Skeletal muscle cell (primary cell): ENCODE measurements at places on chromosomes 12 and 14.

DNA sequence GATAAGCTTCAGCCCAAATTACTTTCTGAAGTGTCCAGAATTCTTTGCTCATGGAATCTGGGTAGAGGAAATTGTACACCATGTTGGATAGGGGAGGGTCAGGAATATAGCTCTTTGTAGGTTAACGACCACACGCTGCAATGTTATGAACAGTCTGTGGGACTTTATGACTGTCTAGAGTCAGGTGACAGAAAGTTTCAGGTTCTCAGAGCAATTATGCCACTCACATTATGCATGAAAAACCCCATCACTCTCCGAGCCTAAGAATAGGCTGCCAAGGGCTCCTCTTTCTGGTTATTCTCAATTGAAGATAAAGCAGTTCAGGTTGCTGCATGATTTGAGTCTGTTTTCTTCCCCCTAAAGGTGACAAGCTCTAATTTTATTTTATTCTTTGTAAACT lies 430.9 kb downstream of the ATP23 start:
- no peak for DNase-seq

GRCh38 chr12:93010461-93010860 lies 81.4 kb upstream of the EEA1 start:
- DNase-seq: no peak

GRCh38 chr12:33439587-33440011 lies at the start of gene SYT10:
TSS of gene SYT10 (minus strand) at chr12:33439819. CDS start at chr12:33439522, 297 bp downstream.
- no peak for DNase-seq

GRCh38 chr14:33406766-33407165 lies 468.1 kb downstream of the NPAS3 start:
- no peak for DNase-seq

- no peak for DNase-seq
These were observed at the start of gene PIANP for GRCh38 chr12:6700646-6701051. TSS of gene PIANP (minus strand) at chr12:6700815. CDS start at chr12:6698061, 2,754 bp downstream.

- DNase-seq: no peak
These were observed 50.6 kb downstream of the FOXA1 start for GRCh38 chr14:37544407-37544806.

DNA sequence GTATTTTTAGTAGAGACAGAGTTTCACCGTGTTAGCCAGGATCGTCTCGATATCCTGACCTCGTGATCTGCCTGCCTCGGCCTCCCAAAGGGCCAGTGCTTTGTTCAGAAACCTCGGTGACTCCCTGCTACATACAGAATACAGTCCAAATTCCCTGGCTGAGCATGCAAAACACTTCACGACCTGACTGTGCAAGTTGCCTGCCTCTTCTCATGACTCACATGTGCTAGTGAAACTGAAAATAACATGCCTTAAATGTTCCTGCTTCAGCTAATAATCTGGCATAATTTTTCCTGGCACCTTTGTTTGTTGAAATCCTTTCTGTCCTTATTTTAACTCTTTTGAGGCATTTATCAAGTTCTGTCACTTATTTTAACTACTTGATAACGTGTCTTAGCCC lies 8.2 kb downstream of the DMAC2L start:
- peak; percentile 39 for DNase-seq

GRCh38 chr12:49912345-49913255 lies 8.9 kb upstream of the FAIM2 start:
- DNase-seq: no peak

DNA sequence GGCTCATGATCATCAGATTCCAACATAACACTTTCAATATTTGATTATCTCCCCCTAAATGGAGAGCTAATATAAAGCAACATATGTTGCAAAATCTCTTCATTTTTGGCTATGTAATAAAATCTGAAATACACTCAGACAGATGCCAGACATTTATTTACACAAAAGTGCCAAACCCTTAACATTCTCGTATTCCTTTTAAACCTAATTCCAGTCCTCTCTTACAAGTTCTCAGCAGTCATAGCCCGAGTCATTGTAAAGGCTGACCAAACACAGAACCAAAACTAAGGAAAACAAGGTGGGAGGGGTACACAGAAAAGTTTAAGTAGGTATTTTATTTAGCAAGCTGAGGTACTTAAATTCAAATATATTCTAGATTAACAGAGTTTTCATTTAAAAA lies 81.4 kb downstream of the LRP6 start:
- DNase-seq: no peak

GRCh38 chr14:50932592-50933495 lies 11.4 kb downstream of the PYGL start:
- no peak for DNase-seq

- no peak for DNase-seq
These were observed 354.4 kb downstream of the MED13L start for GRCh38 chr12:115922952-115923564.

DNA sequence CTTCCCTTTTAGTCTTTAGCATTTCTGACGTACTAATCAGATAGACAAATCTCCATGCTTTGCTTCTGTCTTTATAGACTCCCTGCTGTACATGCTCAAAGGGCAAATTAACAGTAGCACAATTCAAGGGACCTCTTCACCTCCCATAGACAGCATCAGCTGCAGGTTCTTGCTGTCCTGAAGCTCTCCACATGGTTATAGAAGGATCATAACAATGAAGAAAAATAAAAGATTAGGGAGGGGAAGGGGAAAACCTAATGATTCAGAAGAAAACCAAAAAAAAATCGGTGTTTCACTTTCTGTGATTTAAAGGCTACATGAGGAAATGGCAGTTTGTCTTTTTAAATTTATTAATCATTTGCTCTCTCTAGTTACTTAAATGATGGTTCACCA lies 155.5 kb downstream of the PTCSC3 start:
- DNase-seq: no peak

- no peak for DNase-seq
These were observed 536 bp downstream of the PARPBP start for GRCh38 chr12:102120564-102120873.
